Mesothelial cell of epicardium (in vitro differentiated cells): ENCODE measurements at places on chromosomes 3 and 15.

- H3K4me1 ChIP-seq: peaks cover 7% of the 10 kb centered on the region
- H3K27me3 ChIP-seq: peaks cover 40% of the 10 kb centered on the region
- H3K27ac ChIP-seq: no peak overlapping the region
- H3K36me3 ChIP-seq: no peaks in the 10 kb centered on the region
- DNase-seq: no peak
These were observed 51.9 kb downstream of the EPHB1 start for GRCh38 chr3:134846911-134847317.

DNA sequence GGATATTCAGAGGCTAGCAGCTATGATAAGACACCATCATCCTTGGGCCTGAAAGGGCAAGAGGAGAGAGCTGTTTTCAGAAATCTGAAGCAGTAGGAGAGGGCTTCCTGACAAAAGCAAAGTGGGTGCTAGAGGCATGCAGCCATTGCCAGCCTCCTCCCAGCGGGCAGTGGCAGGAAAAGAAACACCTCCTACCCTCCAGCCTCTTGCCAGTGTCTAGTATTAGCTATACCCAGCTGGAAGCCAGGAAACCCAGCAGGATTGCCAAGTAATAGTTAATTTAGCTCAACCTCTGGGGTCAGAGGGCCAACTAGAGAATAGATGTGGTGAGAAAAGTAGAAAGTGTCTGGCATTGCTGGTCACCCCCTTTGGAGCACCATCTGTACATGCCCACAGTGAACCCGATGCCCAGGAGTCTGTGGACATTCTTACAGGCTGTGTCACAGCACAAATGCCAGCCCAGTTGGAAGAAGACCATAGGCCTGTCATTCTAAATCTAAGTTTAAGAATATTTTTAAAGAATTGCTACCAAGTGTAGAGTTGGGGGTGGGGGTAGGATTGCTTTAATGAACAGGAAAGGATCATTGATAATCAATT is 85.3 kb downstream of the HCN4 start:
- no peak for DNase-seq
- H3K27ac ChIP-seq: no peak overlapping the region
- peaks cover 38% of the 10 kb centered on the region for H3K36me3 ChIP-seq
- no peaks in the 10 kb centered on the region for H3K27me3 ChIP-seq

DNA sequence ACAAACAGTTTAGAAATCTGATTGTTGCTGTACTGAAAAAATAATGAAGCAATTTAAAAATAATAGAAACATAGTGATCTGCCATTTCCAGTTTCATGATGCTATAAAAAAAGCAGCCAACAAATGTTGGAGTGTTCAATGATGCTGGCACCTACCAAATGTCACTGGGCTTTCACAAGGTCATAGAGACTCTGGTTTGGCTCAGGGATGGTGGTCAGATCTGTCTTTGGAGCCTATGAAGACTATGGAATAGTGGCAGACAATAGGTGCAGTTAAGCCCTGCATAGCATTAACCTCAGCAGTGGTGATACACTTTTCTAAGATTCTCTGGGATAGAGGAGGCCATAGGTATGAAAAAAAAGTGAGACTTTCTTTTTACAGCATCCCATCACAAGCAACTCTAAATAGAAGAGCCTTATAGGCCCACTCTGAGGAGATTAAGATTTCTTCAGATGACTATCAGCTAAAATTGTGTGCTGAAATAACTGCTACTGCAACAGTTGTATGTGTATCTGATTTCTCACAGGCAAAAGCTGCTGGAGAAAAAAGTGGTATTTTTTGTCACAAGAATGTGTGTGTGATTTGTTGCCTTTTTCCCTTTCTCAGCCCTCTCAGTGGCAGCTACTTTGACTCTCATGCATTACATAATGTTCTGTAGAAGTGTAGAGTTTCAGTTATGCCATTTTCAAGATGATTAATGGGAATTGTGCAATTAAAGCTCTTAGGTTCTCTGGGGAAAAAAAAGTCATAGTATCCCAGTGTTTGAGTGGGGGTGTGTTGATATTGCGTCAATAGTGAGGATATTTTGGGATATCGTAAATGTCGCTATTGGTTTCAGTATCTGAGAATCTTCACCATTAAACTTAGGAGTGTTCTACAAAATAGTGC is 137.4 kb downstream of the MBNL1 start:
- H3K36me3 ChIP-seq: no peaks in the 10 kb centered on the region
- H3K4me1 ChIP-seq: peaks cover 36% of the 10 kb centered on the region
- no peaks in the 10 kb centered on the region for H3K27me3 ChIP-seq
- no peak for DNase-seq
- H3K27ac ChIP-seq: peak overlapping the region; percentile 53

DNA sequence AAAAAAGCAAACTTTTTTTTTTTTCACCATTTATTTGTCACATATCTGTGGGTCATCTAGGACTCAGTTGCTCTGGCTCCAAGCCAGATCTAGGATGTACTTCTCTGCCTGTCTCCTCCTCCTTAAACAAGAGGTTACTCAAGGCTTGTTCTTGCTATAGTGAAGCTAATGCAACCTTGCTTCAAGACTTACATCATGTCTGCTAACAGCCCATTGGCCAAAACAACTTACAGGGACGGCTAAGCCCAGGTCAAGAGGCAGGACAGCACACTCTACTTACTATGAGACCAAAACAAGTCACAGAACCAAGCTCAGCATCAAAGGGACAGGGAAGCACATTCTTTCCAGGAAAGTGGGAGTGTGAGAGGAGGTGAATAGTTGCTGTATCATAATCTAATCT is 123.8 kb upstream of the BNIP2 start:
- no peak overlapping the region for H3K27ac ChIP-seq
- peaks cover 20% of the 10 kb centered on the region for H3K4me1 ChIP-seq
- no peaks in the 10 kb centered on the region for H3K36me3 ChIP-seq

- no peak for DNase-seq
- H3K27me3 ChIP-seq: no peaks in the 10 kb centered on the region
- peaks cover 32% of the 10 kb centered on the region for H3K4me1 ChIP-seq
These were observed 76.7 kb downstream of the ARNT2 start for GRCh38 chr15:80480909-80481308.
